ENCODE measurements at places on chromosomes 4 and X.

DNA sequence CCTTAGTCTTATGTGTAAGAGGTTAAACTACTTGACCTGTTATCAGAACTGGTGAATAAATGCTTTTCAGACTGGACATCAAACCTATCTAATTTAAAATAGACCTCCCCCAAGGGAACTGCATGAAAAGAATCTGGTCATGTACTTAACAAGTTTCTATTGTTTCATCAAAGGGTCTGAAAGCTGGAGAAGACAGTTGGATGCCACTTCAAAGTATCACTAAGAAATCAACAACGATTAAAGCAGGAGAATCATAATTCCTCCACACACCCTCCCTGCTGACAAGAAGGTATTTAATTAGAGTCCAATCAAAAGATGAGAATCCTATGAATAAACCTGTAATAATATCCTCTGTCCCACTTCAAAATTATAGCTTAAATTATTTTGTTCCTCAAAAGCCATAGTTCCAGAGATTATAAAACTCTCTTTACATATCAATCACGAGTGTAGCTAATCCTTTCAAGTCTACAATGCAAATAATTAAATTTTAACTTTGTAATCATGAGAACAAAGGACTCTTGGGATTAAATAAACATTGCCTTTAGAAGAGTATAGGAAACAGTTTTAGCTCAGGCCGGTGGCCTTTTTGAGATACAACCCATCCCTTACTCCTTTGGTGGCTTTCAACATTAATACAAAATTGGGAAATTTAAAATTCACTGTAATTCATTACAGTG lies 35.1 kb downstream of the TSPAN5 start:
- no peak for DNase-seq

DNA sequence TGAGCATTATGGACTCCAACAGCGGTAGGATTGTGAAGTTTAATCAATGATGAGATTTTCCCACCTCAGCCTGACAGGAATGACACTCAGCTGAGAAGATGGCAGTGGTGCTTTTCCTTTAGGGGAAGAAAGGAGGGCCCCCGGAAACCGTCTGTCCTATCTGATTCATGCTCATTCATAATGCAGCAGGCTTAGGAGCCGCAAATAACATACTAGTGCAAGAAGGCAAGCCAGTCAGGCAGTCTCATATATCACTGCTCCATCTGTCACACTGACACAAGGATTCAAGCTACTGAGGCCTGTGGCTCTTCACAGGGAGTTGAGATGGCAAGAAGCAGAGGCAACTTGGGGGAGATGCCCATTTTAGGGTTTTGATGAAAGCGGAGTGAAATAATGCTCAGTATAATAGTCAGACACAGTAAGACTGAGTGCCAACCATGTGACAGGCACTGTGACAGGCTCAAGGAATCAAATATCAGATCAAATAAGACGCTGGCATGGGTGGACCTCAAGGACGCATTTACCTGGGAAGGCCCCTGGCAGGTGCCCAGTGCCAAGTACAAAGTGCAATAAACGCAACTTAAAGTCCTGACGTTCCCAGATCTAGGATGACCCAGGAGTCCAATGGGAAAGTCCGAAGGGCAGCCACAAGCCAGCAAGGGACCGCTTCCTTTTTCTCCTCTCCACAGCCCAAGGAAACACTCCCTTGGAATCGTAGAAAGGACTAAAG lies 63.4 kb downstream of the FHDC1 start:
- no peak for DNase-seq

GRCh38 chr4:84022564-84022963 lies 476.5 kb downstream of the NKX6-1 start:
- DNase-seq, result no peak

DNA sequence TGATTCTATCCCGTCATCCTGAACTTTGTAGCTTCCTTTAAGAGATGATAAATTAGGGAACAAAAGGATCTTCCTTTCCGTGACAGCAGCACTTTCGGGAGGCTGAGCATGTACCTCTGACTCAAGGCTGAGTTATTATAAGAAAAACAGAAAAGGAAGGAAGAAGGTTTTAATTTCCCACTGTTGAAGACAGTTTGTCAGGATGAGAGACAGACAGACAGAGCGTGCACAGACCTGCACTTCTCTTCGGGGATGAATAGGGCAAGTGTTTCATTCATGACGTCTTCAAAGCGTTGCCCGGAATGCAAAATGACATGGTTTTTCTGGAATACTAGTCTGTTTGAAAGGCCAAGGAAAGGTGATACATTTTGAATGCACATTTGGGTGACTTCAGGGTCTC lies 405.3 kb upstream of the FAT1 start:
- peak; percentile 19 for DNase-seq

GRCh38 chr4:41361794-41362526 lies 105.2 kb downstream of the UCHL1 start:
- peak; percentile 79 for DNase-seq

DNA sequence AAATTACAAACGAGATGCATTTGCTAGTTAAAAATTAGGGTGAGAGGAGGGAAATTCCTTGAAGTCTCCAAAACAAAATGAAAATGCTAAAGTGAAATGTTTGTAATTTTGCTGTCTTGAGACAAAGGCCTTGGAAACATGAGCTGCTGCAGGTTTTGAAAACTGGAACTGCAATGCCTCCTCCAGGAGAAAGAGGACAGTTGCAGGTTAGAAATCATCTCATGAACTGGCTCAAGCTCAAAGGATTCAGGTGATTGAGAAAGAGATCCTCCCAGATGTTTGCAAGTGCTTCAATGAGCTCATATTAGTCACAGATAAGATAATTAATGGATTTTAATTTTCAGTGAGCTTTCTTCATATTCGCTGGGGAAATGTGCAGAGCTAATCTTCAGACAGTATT lies 32.4 kb downstream of the SMPX start:
- peak; percentile 31 for DNase-seq

DNA sequence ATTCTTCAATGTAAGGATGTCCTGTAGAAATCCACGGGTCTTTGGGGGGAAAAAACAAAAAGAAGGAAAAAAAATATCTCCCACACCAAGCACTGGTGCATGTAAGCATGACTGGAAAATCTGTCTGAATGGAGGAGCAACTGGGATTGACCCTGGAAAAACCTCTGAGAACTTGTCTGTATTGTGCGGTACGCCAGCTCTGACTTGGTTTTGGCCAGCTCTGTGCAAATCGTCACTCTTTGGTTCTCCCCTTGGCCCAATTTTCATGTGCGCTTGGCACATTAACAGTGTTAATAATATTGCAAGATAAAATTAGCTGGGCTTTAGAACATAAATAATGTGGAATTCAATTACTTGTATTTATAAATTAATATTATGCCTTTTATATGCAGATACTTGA lies 231.2 kb upstream of the HAND2 start:
- DNase-seq, result no peak

DNA sequence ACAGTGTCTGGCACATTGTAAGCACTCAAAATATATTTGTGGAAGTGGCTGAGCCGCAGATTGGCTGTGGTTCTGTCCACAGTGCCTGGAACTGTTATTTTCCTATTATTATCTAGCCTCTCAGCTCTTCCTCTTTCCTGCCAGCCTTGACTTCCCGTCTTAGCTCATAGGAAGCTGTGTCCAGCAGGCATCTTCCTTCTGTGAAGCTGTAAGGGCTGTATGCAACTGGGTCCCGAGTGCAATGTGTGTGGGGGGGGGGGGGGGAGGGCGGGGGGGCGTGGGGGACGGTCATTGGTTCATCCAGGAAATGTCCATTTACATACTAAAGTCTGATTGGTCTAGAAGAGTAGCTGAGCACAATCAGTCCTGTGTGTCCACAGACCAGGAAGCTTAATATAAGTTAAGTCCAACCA lies 210.7 kb downstream of the PDGFRA start:
- peak; percentile 70 for DNase-seq

GRCh38 chr4:152448038-152448707 lies 87.7 kb downstream of the FBXW7 start:
- DNase-seq, result no peak

DNA sequence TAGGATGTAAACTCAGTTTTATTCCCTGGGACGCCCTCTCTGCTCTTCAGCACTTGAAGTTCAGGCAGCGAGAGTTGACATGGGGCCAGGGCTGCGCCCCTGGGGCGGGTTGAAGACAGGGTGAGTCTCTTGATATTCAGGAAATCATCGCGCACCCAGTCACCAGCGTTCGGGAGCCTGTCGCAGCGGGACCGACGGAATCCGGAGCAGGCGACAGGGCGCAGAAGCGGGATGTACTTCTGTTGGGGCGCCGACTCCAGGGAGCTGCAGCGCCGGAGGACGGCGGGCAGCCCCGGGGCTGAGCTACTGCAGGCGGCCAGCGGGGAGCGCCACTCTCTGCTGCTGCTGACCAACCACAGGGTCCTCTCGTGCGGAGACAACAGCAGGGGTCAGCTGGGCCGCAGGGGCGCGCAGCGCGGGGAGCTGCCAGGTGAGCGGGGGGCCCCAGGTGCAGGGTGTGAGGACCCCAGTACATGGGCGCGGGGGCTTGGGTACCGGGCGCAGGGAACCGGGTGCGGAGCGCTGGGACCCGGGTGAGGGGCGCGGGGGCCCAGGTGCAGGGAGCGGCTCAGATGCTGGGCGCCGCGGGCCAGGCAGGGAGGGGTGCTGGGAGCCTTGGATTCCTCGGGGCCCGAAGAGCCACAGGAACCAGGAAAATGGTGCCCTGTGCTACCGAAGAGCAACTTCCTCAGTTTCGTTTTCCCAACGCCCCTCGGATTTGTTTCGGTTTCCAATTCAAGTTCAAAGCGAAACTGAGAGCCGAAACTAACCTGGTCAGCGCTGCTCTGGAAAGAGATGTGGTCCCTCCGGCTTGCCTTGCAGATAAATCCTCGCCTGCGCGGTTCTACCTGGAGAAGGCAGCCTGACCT lies at the start of gene HERC6:
HERC6 (plus strand) TSS at position 162 of the 869 bp plus-strand sequence; CDS start at position 232, 70 bp downstream.
- peak; percentile 71 for DNase-seq

DNA sequence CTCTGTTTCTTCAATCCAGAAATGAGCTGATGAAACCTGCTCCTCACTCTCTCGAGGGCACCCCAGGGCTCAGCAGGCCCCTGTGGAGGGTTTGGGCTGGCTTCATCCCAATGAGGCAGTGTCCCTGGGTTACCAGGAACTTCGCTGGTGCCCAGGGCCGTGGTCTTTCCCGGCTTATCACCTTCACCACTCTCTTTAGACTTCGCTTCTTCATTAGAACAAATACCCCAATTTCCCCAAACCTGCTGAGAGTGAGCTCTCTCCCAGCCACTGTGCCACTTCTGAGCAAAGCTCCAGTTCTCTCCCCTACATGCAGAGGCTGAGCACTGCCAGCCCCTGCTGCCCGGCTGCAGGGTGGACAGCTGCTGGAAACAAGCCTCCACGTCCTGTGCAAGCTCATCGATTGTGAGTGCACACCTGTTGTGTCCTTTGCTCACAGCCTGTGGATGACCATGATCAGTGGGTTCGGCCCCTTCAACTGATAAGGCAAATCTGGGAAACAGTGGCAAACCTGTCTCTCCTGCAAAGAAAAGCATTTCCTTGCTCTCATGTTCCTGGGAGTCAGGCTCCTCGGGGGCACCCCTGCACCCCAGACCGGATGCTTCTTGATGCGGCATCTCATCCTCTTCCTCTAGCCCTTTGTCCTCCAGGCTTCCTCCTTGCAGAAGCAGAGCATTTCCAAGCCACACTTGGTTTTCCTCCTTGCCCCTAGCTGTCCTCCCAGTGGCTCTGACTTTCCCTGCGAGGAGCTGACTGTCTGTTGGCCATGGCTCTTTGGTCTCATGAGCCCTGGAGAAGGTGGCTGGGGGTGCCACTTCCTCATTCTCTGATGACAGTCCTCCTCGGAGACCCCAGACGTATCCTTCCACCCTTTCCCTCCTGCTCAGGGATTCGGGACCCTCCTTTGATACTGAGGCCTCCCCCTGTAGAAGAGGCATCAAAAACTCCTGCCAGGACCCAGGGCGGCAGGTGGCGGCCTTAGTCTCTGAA lies 28.7 kb downstream of the C4orf50 start:
- no peak for DNase-seq

DNA sequence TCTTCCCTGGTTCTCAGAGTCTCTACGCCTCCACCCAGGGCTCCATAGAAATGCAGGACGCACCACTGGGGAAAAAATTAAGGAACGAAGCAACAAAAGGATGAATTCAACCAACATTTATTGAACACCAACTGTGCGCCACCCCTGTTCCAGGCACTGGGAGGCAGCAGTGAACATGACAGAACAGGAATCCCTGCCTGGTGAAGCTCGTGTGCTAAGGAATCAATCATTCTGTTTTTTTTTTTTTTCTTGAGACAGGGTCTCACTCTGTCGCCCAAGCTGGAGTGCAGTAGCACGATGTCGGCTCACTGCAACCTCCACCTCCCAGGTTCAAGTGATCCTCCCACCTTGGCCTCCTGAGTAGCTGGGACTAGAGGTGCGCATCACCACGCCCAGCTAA lies 1.9 kb upstream of the FTSJ1 start:
- no peak for DNase-seq

GRCh38 chr4:78310007-78310739 lies 241.4 kb upstream of the ANXA3 start:
- no peak for DNase-seq

DNA sequence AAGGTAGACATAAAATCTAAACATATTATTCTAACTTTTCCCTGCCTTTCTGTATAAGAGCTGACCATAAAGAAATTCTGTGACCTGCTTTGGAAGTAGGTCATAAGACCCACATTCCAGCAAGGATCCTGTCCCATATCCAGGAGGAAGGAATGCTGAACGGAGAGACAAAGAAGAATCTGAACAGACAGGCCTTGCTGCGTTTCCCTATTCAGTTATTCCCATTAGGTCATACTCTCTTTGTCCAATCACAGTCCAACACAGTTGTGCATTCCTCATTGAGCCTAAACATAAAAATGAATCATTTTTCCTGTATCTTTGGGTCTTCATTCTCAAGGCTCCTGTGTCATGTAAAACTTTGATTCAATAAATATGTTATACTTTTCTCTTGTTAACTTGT lies 287.6 kb upstream of the TAPT1 start:
- DNase-seq, result no peak

DNA sequence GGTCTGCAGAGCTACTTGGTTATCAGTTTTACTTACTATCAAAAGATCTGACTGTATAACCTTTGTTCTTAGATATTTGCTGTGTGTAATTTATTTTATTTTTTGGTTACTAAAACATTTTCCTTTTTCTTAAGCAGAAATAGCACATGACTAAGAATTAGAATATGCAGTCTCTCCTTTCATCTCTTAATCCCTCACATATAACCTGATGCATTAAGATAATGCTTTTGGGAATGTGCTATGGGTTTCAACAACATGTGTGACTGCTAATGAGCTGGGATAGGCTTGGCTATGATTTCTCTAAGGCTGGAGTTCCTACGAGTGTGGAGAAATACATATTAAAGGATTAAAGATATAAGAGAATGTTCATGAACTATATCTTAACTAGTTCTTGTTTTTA lies 41.5 kb downstream of the SHROOM3 start:
- DNase-seq, result no peak

DNA sequence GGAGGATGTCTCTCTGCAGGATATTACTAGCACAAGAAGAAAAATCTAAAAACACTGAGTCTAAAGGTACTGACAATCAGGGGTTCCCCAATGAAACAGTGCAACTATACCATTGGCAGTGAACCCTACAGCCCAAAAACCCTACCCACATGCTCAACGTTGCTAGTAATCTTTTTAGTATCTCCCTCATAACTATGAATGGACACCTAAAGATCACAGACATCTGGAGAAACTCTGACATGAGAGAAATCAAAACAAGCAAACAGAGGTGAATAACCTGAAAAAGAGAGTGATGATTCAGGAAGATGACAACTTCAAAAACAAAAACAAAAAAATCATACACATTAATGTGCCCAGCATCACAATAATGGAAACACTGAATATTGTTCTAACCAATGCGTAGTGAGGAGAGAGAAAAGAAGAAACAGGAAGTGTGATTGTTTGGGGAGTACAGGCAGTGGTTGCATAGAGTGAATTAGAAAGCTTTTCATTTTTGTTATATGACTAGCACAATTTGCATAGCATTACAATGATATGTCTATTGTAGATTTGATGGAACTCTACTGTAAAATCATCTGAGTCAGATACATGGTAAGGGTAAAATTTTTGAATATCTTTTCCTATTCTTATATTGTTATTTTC lies 78.9 kb upstream of the FMR1 start:
- DNase-seq, result no peak

Measured in pons (tissue), 1 donor.